ENCODE measurements at places on chromosomes 6 and 20.

GRCh38 chr20:15603506-15603905 is 969.7 kb downstream of the KIF16B start:
- no peak for DNase-seq

DNA sequence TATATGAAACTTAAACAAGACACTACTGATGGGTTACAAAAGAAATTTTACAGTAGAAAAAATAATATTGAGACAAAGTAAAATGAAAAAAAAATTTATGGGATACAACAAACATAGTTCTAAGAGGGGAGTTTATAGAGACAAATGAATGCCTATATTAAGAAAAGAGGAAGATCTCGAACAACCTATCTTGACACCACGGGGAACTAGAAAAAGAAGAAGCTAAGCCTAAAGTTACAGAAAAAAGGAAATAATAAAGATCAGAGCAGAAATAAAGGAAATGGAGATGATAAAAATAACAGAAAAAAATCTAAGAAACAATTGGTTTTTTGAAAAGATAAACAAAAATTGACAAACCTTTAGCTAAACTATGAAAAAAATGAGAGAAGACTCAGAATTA is 9.1 kb upstream of the ECHDC1 start:
- DNase-seq: no peak

GRCh38 chr20:2327620-2328555 is 32.1 kb downstream of the TGM3 start:
- no peak for DNase-seq

GRCh38 chr20:18091623-18092022 is 33.9 kb upstream of the OVOL2 start:
- DNase-seq: no peak

DNA sequence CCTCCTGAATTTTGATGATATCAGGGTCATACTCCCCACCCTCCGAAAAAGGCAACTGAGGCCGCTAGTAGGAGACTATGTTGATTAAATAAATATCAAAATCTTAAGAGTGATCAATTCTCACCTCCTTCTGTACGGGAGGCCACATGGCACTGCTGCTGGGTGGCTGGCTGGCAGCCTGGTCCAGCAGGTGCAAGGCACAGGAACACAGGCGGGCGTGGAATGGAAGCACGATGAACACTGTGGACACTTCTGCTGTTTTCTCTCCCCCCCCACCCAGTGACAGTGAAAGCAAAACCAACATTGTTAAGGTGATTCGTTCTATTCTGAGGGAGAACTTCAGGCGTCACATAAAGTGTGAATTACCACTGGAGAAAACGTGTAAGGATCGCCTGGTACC is 9.7 kb upstream of the CLDN20 start:
- no peak for DNase-seq

DNA sequence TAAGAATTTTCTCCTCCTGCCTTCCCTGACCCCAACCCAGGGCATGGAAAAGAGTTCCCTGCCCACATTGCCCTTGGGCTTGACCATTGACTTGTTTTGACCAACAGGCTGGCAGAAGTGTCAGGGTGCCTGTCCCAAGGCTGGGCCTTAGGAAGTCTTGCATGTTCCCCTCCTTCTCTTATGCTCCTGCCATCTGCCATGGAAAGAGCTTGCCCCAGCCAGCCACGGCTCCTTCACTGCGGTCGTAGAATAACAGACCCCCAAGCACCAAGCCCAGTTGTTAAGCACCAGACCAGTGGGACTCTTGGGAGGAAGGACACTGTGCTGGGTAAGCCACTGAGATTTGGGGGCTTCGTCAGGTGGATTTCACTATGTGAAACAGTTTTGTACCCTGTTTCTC is 53.6 kb downstream of the SNX5 start:
- no peak for DNase-seq

- no peak for DNase-seq
Observed at GRCh38 chr6:42022755-42023384, 27.5 kb upstream of the TAF8 start.

DNA sequence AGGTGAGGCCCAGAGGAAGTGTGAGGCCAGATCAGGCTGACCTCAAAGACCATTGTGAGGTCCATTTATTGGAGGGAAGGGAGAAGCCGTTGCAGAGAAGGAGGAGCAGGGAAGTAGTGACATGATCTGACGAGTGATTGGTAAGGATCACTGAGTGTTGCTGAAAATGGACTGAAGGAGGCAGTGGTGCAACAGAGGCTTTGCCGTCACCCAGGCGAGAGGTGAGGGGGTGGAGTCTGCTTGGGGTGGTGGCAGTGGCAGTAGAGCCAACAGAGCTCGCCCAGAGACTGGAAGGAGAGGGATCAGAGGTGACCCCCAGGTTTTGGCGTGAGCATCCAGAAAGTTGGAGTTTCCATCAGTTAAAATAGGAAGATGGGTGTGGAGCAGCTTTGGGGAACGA is 67.9 kb upstream of the CLDN20 start:
- no peak for DNase-seq

DNA sequence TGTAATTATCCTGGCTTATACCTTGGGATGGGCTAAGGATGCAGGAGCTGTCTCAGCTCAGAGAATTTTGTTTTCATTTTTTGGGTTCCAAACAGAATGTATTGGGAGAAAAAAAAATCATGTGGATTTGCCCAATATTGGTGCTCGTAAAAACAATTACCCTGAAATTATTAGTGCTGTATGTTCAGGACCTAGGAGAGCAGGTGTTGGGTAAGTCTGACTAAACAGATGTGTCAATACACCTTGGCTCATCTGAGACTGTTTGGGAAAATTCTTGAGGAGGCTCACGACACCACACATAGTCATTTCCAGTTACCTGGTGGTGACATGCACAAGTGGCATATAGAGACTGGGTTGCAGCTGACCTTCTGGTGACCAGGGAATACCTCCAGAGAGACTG is 802.1 kb upstream of the FLRT3 start:
- no peak for DNase-seq

DNA sequence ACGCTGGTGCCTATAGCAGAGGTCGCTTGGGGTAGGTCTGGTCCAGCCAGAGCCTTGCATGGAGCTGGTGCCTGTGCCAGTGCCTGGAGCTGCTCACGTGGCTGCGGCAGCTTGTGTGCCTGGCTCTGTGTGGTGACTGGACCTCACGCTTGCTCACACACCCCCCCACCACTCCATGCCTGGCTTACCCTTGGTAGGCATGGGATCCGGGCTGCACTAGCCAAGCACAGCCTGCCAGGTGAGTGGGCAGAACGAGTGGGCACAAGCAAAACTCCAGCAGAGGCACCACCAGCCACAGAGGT is 13.0 kb upstream of the DBNDD2 start:
- no peak for DNase-seq

- DNase-seq: no peak
Observed at GRCh38 chr6:11370191-11371018, 137.9 kb upstream of the NEDD9 start.

- no peak for DNase-seq
Observed at GRCh38 chr6:152975204-152975915, 7.5 kb downstream of the FBXO5 start.

DNA sequence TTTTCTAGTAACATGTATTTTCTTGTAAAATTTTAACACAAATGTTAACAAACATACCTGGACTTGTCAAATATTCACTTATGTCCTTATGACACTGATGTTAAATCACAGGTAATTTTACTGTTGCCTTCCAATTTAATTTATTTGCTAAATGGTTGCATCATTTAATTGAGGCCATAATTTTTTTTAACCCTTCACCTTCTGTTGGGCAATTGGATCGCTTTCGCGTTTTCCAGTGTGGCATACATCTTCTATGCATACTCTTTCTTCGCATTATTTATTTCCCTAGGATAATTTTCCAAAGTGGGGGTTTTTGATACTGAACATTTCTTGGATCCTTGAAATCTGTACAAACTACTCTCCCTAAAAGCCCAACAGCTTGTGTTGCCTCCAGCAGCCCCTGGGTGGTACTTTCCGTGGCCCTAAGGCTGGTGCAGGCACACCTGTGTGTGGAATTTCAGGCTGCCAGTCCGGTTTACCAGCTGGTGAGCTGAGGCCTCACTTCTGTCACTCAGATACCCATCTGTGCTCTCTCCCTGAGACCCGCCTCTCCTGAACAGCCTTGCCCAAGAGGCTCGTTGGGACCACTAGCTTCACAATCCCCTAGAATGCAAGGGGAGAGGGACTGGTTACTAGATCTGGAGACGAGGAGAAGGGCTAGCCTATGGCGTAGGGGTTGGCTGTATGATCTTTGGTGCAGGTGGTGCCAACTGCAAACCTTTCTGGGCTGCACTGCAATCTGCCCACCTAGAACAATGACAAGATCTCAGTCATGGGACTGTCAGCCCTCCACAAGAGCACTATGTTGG is 11.2 kb upstream of the C20orf144 start:
- no peak for DNase-seq

- DNase-seq: no peak
Observed at GRCh38 chr6:56483929-56484328, 158.8 kb downstream of the DST start.

- DNase-seq: no peak
Observed at GRCh38 chr6:76742919-76743318, 670.5 kb upstream of the IMPG1 start.

- DNase-seq: no peak
Observed at GRCh38 chr6:43481591-43482236, 4.3 kb downstream of the TJAP1 start.

DNA sequence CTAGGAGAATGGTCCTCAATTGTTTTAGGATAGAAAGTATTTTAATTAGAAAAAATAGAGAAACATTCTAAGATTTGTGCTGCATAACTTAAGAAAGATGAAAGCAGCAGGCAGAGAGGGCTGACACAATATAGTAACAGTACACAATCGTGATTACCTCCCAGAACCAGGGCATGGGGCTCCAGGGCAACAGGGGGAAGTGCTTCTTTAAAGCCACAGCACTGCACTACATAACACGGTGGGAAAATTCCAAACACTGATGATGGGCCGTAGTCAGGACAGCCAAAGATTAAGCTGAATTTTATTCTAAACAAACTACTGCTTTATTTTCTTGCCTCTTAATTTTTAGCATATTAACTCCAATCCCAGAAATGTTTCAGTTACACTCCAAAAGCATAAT is 14.4 kb downstream of the EXOC2 start:
- DNase-seq: no peak

DNA sequence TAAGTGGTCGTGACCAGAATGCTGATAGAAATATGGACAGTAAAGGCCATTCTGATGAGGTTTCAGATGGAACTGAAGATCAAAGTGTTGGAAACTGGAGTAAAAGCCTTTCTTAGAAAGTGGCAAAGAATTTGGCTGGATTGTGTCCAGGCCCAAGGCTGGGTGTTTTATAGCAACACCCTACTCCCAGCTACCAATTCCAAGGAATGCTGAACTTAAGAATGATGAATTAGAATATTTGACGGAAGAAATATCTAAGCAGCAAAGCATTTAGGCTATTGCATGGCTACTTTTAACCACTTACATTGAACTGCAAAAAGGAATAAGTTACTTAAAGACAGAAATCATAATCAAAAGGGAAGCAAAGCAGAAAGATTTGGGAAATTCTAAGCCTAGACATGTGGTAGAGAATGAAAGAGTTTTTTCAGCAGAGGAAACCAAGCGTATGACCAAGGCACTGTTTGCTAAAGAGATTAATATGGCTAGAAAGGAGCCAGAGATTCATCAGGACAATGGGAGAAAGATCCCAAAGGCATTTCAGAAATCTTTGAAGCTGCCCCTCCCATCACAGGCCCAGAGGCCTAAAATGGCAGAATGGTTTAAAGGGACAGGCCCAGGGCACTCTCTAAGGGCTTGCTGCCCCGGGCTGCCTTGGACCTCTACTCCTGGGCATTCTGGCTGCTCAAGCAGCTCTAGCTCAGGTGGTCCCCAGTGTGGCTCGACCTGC is 25.8 kb downstream of the SDHAF4 start:
- no peak for DNase-seq

DNA sequence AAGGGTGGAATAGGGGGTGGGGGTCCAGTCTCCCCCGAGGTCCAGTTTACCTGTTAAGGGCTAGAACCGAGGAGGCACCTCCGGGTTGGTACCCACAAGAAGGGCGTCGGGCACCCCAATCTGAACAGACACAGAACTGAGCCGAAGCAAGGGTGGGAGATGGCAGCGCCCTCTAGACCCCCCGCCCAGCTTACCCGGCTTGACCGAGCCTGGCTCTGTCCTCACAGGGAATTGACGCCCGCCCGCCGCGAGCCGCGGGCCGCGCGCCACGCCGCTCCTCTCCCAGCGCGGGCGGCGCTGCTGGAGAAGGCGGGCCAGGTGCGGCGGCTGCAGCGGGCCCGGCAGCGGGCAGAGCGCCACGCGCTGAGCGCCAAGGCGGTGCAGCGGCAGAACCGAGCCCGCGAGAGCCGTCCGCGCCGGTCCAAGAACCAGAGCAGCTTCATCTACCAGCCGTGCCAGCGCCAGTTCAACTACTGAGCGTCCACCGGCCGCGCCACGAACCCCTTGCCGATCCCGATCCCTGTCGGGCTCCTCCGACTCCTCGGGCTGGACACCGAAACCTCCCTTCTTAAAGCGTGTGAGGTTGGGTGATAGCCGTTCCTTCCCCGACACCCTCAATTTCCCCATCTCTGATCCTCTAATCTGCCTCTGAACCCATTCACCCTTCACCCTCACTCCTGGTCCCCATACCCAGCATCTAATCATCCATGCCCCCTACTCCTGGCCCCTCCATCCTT is 5.9 kb downstream of the TP53INP2 start:
- DNase-seq: no peak

DNA sequence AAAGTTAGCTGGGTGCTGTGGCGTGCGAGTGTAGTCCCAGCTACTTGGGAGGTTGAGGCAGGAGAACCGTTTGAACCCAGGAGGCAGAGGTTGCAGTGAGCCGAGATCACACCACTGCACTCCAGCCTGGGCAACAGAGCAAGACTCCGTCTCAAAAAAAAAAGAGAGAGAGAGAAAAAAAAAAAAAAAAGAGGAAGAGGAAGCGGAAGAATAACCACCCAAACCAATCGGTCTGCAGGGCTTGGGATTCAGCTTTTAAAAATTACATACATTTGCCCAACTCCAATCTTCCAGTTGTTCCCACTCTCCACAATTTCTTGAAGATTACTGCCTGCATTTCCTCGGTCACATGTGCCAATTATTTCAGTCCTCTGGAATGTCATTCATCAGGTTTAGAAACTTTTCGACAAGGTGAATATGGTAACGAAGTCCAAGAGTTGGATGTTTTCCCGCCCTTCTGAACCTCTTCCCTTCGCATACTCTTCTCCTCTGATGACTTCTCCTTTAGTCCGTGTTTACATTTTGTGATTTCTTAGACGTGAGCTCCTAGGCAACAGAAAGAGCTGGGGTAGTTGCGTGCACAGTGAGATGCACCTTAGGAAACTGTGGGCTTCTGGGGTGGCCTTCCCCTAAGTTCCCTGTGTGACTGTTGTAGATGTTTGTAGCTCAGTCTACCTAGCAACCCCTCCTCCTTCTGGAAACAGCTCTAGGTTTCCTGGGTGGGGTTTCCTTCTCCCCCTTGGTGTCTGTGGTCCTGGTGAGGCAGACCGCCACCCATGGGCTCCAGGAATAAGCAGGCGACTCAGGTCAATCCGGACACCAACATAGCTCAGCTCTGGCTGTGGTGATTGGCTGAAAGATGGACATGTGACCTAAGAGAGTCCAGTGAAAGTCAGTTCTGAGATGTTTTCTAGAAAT is 63.0 kb upstream of the NCOA3 start:
- DNase-seq: no peak

All from activated naive CD4-positive, alpha-beta T cell treated with anti-CD3 and anti-CD28 coated beads, Interleukin-2, amount 50 U/mL, for 72 hours (primary cell).